ENCODE measurements at places on chromosomes 1 and 21.

- DNase-seq: no peak
Measured at GRCh38 chr1:185170291-185170848, 13.4 kb downstream of the SWT1 start.

DNA sequence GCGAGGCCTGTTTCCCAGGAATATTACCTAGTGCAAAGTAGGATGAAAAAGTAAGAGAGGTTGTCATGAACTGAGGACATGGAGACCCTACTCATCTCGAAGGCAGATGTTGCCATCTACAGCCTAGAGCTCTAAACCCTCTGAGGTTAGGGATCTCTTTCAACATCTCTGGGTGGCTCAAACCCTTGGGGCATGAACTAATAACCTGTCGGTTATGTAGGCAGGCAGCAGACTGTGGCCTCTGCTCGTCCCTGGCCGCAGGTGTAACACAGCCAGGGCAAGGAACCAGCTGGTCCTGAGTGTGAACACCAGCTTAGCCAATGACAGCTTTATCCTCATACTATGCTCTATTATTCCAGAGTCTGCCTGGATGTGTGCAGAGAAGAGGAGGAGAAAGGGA, 13.2 kb downstream of the CAPZB start:
- DNase-seq: no peak

DNA sequence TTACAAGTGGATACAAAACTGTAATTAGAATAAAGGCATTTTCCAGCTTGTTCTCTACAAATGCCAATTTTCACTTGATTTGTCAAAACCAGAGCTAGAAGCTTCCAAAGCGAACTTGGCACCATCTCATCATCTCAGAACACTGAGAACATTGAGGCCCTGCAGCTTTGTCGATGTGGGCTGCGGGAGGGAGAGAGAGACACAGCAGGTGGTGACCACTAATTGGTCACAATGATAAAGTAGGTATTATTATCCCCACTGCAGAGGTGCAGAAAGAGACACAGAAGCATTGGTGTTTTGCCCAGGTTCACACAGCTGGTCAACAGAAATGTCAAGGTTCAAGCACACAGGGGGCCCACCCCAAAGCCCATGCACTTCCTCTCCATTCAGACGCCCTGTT, 72.2 kb upstream of the KRTAP19-8 start:
- DNase-seq: no peak

GRCh38 chr1:154433161-154433764, 28.1 kb downstream of the IL6R start:
- DNase-seq: peak; percentile 58

GRCh38 chr1:68057050-68057449, 6.6 kb upstream of the DIRAS3 start:
- DNase-seq: no peak

DNA sequence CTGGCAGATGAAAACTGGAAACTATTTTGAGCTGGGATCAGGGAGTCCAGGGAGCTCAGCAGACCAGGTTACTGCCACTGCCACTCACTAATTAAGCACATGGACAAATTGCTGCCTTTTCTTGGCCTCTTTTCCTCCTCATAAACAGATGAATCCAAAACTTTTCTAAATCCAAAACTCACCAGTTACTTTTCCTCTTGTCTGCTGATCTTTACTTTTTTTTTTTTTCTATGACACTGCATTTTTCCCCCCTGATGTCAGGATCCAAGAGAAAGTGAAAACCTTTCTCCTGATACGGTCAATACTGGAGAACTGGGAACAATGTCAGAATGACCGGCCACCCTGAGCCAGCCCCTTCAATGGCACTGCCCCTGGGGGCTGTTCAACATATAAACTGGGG, 405.8 kb downstream of the DUSP10 start:
- no peak for DNase-seq
